NCI-H748 treated with DMSO at 0.1 percent for 48 hours (cell line): ENCODE measurements at places on chromosomes 6 and 20.
A peak's percentile ranks its signal among the peaks of the same experiment; 100 is the strongest.

GRCh38 chr6:21173031-21173430 is 420.5 kb upstream of the SOX4 start:
- DNase-seq, result no peak

- no peak for DNase-seq
Measured at GRCh38 chr6:127073222-127073621, 45.2 kb upstream of the RSPO3 start.

GRCh38 chr20:16314320-16314719 is 258.9 kb downstream of the KIF16B start:
- DNase-seq, result no peak

- DNase-seq, result no peak
Measured at GRCh38 chr20:2984028-2984501, 59.4 kb upstream of the GNRH2 start.

GRCh38 chr6:41181566-41181965 is 18.6 kb upstream of the TREM2 start:
- DNase-seq, result no peak

DNA sequence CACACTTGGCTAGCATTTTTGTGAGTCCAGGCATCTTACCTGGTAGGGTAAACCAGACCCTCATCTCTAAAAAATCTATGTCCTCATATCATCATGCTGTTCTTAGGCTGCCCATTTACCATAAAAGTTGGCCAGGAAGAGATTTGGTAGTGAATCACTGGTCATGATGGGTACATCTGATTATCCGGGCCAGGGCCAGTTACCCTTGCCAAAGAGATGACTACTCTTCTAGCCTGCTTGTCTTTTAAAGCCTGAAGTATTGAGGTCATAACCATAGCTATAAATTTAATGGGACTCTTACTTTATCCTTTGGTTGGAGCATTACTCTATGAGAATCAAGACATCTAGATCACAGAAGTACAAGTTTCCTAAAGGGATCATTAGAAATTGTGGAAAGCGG is 276.8 kb downstream of the TENT5A start:
- no peak for DNase-seq

DNA sequence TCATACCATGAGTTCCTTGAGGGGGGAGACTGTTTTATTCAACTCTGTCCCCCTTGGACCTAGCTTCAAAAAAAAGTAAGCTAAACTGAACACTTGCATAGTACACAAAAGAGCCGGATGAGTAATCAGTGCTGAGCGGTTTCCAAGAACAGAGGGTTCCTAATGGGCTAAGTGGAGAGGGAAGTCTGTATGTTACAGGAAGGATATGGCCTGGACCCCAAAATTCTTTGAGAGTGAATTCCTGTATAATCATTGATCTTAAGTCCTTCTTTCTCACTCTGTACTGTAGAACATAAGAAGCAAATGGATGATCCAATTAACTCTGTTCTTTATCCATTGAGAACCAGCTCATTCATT is 324.7 kb upstream of the CNR1 start:
- DNase-seq, result no peak

- DNase-seq, result no peak
Measured at GRCh38 chr20:59804871-59805665, 128.4 kb downstream of the SYCP2 start.

DNA sequence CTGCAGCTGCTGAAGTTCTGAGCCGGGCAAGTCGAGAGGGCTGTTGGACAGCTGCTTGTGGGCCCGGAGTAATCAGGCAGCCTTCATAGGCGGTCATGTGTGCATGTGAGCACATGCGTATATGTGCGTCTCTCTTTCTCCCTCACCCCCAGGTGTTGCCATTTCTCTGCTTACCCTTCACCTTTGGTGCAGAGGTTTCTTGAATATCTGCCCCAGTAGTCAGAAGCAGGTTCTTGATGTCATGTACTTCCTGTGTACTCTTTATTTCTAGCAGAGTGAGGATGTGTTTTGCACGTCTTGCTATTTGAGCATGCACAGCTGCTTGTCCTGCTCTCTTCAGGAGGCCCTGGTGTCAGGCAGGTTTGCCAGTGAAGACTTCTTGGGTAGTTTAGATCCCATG is 21.2 kb upstream of the MAPK13 start:
- no peak for DNase-seq

DNA sequence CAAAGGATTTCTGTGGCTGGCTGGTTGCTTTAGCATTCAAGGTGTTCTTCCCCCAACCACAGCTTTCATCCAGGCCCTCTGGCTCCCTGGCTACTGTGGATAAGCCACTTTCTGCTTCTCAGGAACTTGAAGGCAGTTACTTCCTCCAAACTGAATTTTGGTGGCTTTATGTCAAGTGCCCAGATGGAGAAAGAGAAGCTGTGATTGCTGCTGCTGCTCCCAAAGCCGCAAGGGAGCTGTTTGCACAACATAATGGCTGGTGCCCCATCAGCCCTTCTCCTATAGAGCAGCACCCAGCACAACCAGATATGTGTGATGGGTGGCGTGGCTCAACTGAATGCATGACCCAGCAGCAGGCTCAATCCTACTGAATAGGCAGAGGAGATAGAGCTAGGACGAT is 465.2 kb downstream of the MAFB start:
- DNase-seq, result no peak

DNA sequence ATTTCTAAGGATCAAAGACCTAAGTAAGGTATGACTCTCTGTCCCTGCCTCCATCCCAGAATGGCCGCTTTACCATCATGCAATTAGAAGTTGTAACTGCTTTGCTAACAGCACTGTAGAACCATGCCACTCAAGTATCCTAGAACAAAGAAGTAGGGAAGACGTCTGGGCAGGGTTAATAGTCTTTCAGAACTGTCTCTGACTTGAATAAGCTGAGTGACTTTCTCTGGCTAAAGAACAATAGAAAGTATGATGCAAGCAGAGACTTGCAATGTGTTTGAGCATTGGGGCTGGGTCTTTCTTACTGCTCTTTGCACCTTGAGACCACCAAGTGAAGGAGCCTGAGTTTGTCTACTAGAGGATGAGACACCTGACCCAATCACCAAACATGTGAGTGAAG is 279.6 kb upstream of the JAG1 start:
- no peak for DNase-seq

DNA sequence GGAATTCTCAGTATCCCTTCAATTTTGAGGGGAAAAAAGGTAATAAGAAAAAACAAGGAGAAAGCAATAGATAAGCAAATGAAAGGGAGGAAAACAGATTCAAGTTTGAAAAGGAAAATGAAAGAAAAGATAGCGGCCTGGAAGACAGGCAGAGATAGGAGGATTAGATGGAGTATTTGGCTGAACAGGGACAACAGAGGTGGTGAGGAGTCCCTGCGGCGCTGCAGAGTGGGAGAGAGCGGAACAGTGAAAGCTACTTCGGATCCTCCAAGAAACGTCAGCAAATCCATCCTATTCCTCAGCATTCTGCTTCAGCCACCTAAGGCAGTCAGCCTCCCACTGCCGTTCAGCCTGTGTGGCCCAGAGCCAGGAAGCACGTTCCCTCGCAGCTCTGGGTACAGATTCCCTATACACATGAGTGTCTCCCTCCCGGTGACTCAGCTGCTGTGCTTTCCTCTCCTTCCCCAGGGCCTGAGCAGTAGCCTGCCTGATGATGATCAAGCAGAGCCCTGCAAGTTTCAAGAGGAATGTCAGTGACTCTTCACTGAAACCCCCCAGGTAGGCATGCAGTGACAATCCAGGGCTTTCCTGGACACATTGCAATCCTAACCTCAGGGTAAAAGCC is 43.4 kb upstream of the CDYL start:
- no peak for DNase-seq

DNA sequence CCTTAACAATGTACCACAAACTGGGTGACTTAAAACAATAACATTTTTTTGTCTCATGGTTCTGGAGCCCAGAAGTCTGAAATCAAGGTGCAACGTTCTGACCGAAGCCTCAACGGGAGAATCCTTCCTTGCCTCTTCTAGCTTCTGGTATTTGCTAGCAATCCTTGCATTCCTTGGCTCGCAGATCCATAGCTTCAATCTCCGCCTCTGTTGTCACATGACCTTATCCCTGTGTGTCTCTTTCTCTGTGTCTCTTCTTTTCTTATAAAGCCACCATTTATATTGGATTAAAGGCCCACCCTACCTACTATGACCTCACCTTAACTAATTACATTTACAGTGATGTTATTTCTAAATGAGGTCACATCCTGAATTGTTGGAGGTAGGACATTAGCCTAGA is 37.2 kb upstream of the DOK5 start:
- DNase-seq, result no peak

GRCh38 chr20:33689973-33690372 is 3.8 kb upstream of the E2F1 start:
- no peak for DNase-seq

DNA sequence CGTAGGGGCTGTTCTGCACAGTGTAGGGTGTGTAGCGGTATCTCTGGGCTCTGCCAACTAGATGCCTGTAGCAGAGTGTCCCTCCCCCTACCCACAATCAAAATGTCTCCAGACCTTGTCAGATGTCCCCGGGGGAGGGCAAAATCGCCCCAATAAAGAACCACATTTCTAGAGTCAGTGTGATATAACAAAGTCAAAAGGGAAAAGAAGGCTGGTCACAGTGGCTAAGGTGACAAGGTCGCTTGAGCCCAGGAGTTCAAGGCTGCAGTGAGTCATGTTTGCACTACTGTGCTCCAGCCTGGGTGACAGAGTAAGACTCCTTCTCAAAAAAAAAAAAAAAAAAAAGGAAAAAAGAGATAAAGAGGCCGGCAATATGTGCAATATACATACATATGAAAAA is 11.7 kb upstream of the CEP43 start:
- DNase-seq, result no peak

- no peak for DNase-seq
Measured at GRCh38 chr6:168439794-168440450, 1.1 kb upstream of the SMOC2 start.

- DNase-seq, result no peak
Measured at GRCh38 chr6:158662607-158662953, 12.7 kb downstream of the SYTL3 start.

DNA sequence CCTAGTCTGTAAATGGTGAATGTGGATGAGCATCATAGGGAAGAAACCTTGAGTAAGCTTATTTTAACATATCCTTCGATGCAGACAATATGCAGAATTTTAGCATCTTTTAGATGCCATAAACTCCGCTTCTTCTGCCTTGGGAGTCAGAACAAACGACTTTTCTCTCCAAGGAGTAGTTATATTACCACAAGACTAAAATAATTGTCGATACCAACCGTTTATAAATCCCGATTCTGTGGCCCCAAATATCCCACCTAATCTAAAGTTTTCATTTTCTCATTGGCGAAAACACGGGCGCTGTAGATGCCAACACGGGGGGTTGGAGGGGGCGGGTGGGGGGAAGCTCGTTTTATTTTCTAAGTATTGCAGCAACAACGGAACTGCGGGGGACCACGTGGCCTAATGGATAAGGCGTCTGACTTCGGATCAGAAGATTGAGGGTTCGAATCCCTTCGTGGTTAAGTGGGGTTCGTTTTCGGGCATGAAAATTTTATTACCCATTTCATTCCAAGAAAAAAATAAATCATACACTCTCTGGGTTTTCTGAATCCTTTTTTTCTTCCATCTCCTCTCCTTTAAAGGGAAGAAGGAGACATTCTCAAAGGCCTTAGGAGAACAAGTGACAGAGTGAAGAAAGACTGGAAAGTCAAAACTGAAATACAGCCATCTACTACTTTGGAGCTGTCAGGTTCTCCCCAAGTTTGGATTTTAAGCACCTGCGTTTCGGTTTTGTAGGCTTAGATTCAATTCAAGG is 65.5 kb upstream of the BTN3A2 start:
- DNase-seq, result no peak

GRCh38 chr6:29527126-29527525 is 32.4 kb downstream of the UBD start:
- DNase-seq, result no peak

GRCh38 chr6:54787825-54788224 is 58.7 kb upstream of the FAM83B start:
- no peak for DNase-seq

DNA sequence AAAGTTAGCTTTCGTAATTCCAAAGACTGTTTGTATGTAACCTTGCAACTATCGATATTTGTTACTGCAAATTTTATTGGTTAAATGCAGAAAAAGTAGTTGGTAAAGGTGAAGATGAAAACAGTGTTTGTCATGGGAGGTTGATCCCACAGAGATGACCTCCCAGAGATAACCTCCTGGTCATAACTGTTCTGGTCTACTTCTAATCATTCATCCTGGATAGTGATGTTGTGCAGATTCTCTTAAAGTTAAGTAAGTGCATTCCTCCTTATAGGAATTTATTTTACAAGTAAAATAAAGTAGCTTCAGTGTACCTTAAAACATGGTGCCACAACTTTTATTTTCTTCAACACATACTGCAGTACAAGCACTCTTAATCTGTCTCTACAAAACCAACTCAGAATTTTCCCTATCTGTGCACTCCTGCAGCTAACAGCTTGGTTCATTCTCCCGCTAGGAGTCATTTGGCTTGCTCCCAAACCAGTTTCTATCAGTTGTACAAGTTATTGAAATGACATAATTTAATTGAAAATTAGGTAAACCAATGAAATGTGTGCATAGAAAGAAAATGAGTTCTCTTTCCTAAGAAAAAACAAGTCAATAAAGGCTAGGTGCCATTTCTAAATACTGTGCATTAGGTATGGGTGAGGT is 19.2 kb downstream of the METTL24 start:
- no peak for DNase-seq

DNA sequence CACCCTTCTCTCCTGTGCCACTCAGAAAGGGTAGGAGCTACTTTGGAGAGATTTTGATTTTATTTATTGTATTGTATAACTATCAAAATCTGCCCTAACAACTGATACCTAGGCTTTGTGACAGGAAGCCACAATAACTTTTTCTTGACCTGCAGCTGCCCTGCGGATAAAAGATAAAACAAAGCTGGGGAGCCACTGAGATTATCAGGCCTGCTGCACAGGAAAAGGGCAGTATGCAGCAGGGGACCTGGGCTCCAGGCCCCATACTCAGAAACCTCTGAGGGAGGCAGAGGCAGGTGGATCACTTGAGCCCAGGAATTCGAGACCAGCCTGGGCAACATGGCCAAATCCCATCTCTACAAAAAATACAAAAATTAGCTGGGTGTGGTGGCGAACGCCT is 980 bp upstream of the SNX21 start:
- DNase-seq, result no peak

DNA sequence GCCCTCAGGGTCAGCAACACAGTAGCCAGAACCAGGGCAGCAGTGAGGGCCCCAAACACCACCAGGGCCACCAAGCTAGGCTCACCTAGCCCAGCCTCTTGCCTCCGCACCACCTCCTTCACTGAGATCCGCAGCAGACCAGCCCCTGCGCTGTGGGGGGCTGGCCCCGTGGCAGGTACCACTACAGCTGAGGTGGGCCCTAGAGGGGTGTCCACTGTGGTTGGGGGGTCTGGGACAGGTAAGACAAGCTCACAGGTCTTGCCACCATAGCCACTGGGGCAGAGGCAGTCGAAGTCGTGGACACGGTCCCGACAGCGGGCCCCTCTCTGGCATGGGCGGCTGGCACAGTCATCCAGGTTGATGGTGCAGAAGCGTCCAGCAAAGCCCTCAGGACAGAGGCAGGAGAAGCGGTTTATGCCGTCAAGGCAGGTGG is 4.6 kb downstream of the DLK2 start:
- no peak for DNase-seq

GRCh38 chr20:63432577-63433325 is 39.7 kb downstream of the KCNQ2 start:
- DNase-seq, result no peak

GRCh38 chr20:38165089-38165965 is at the start of gene TGM2:
TGM2 (minus strand) TSS chr20:38165270; CDS start chr20:38165198, 72 bp downstream.
- DNase-seq, result peak; percentile 27
